ENCODE measurements at places on chromosomes 4 and X. TPM values are rescaled to one million over a fixed set of nuclear protein-coding genes. Genes with fewer than 3 reads are reported as not detected.

SPATA4 gene
- 0.31 TPM for total RNA-seq

COX7B2 gene
- not detected for total RNA-seq

REPS2 gene
- 9.6 TPM for total RNA-seq

BMP2K gene
- total RNA-seq, result 32.1 TPM

GSX2 gene
- total RNA-seq, result not detected

ASMT gene
- total RNA-seq, result not detected

DAPP1 gene
- total RNA-seq, result 0.16 TPM

ADAMTS3 gene
- 0.87 TPM for total RNA-seq

MGAT4D gene
- total RNA-seq, result not detected

VSIG4 gene
- 5.4 TPM for total RNA-seq

PAGE4 gene
- total RNA-seq, result not detected

F8A2 gene
- total RNA-seq, result not detected
